ENCODE measurements at places on chromosomes 6 and 20.

DNA sequence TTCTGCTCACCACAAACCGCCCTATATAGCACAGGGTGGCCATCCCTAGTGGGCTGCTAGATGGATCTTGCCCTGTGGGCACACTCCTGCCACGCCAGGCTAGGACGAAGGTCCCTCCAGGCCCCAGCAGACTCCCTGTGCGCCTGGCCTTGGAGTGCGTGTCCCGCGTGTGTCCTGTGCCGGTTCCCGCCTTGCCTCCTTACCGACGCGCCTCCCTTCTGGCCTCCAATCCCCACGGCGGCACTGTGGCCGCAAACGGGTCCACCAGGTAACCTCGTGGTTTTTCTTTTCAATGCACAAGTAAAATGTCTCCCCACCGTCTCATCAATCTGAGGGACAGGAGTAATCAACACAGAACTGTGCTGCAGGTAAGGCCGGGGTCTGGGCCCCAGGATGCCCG, 133.8 kb upstream of the PHACTR3 start:
- no peak for DNase-seq

DNA sequence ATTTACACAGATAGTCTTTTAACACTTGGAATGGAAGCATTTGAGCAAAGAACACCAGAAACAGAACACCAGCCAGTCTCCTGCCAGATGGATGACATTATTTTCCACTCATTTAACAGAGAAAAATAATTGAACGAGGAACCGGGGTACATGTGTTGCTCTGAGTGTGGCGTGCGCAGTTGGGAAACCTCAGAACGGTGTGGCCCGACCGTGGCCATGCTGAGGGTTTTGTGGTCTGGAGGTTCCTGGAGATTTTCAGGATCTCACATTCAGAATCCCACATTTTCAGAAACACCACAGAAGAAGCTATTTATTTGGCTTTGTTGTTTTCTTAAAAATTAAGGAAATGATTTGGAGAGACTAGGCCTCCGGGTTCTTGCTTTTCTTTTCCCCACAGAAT, 126.9 kb upstream of the QKI start:
- DNase-seq = no peak

DNA sequence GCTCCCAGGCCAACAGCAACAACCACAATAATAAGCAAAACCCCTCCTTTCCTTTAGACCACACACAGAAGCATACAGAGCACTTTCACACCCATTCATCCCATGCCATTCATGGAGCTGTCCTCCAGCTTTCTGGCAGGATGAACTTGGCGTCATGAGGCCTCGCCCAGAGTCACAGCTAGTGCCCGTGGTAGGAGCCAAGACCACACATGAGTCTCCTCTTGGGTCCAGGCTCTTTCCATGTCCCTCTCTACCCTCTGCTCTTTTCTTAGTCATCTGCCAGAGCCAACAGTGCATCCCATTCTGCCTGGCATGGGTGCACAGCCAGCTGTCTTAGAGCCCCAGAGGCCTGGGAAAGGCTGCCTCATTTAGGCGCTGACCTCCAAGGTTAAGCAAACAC, 1.8 kb upstream of the TGM3 start:
- no peak for DNase-seq

GRCh38 chr20:20487811-20488210, 119.9 kb downstream of the INSM1 start:
- DNase-seq = no peak

DNA sequence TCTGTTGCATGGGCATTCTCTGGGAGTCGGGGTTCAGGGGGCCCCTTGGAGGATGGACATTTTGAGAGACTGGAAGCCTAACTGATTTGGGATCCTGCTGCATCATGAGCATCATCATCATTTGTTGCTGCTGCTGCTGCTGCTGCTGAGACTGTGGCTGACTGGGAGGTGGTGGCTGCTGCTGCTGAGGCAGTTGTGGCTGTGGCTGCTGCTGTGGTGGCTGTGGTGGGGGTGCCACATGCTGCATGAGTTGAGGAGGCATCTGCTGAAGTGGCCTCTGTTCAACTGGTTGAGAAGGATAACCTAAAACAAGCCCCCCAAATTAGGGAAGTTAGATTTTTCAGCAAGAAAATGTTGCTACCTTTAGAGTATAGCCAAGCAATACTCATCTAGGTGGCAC, 38.9 kb downstream of the TP53INP2 start:
- DNase-seq = no peak

DNA sequence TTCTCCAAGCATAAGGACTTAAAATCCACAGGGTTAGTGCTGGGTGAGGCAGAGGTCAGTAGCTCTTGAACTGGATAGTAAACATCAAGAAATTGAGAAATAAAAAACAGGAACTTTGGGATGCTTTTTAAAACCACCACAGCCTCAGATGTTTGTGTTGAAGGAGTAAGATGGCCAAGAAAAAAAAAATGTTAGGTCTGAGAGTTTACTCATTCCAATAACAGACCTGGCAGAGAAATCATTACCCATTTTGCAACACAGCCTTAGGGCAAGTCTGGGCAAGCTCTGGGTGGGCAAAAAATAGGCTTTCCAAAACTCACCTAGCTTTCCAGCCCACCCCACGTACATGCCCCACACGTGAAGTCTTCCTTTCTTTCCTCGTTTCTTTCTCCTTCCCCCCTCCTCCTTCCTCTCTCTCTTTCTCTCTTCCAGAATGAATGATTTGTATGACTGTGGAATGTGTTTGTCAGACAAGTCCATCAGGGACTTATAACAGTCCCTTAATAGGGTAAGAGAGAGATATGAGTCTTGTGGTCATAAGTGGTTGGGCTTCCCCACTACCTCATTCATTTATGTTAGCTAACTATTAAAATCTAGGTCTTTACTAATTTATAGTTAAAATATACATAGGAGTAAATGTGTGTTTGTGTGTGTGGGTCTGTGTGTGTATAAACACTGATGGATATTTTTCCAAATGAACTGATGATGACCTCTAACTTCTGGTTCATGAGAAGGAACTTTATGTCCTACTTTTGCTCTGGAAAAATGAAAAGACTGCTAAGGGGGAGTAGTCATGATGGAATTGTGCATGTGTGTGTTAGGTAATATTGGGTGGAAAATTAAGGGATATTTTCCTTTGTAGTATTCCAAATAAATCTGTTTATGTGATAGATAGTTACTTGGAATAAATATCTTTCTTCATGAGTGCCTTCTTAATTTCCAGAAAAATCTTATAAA, 18.0 kb upstream of the DSE start:
- DNase-seq = no peak

- no peak for DNase-seq
These were observed 248.2 kb downstream of the LAMA2 start for GRCh38 chr6:129130959-129131681.

DNA sequence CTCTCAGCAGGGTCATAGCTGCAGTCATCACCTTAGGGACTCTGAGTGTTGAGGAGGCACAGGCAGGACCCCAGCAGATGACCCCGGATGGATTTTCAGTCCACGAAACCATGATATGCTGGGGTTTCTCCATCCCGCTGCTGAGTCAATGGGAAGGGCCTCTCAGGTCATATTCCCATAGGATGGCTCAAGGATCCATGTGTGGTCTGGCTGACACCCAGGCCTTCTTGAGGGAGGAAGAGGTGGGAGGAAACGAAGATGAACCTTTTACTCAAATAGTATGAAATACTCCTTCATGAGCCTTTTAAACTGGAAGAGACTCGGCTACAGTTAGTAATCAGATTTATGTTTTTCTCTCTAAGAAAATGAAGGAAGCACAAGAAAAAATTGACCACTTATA, 10.3 kb upstream of the RALY start:
- no peak for DNase-seq

GRCh38 chr20:56215115-56215514, 33.4 kb upstream of the MC3R start:
- DNase-seq = no peak

GRCh38 chr20:32678948-32679347, 5.2 kb upstream of the C20orf203 start:
- DNase-seq = no peak

- no peak for DNase-seq
These were observed 585.6 kb downstream of the DHX35 start for GRCh38 chr20:39547546-39548408.

DNA sequence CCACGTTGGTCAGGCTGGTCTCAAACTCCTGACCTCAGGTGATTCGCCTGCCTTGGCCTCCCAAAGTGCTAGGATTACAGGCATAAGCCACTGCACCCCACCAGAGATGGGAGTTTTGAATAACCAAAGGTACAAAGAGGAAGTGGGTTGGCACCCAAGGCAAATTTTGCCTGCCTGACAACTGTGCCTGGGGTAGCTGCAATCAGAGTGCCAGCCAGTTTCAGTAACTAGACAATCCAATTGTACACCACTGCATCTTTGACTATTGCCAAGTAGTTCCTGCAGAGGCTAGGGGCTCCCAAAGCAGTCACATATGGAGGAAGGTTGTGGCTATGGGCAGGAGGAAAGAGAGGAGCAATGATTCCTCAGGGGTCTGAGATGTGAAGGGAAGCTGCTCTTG, 16.6 kb downstream of the ZC3H12D start:
- DNase-seq = no peak

- DNase-seq = no peak
These were observed 129.9 kb downstream of the SMAP1 start for GRCh38 chr6:70797625-70798024.

- no peak for DNase-seq
These were observed 499.0 kb upstream of the RNF217 start for GRCh38 chr6:124463271-124463670.

GRCh38 chr20:48149902-48150301, 364.6 kb upstream of the SULF2 start:
- no peak for DNase-seq

DNA sequence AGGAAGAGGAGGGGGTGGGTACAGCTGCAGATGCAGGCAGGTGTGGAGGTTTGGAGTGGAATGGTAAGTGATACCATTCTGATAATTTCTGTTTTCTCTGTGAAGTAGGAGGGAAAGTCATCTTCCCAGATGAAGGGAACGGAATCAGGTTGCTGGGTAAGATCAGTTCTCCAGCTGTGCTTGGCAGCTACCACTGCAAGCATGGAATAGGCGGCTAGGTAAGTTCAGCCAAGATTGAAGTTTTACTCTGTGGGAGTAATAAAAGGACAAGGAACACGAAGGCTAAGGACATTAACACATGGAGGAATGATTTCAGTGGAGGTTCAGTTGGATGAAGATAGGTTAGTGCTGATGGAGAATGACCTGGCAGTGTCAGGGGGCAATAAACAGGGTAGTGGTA, 128.3 kb downstream of the CARMIL1 start:
- no peak for DNase-seq

GRCh38 chr6:119156757-119157505, 78.5 kb upstream of the FAM184A start:
- DNase-seq = no peak

- DNase-seq = no peak
These were observed 136.9 kb downstream of the FOXO3 start for GRCh38 chr6:108697561-108698161.

DNA sequence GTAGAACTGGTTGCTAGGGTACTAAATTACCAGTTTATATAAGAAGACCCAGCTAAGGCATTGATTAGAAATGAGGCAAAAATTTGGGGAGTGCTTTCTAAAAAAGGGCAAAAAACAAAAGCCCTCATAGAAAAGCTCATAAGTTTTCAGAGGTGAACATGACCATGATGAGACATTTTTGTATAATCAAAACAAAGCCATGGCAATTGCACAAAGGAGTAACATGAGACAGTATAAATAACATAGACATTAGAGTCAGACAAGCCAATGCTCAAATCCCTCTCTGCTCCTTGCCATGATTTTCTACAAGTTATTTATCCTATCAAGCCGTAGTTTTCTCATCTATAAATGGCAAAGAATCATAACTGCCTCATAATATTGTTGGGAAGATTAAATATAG, 112.2 kb upstream of the ADTRP start:
- no peak for DNase-seq

DNA sequence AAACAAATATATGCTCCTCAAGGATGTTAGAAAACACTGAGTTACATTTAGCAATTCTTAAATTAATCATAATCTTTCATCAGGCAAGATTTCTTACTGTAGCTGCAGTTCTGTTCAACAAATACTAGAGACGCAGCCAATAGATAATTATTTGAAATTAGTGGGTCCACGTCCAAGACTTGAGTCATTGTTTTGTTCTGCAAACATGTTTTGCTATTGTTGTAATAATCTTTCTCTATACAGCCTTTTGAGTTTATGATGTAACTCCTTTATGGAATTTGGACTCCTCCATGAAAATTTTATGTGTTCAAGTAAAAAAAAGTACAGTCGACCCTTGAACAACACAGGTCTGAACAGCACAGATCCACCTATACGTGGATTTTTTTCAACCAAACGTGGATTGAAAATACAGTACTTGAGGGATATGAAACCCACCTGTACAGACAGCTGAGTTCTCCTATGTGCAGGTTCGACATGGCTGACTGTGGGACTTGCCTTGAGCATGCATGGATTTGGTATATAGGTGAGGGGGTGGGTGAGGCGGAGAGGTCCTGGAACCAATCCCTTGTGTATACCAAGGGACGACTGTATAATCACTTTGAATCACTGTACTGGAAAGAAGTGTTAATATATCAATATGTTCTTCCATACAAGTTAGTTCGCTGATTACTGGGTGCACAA, 41.3 kb upstream of the SLC22A16 start:
- DNase-seq = no peak

GRCh38 chr6:40947876-40948526, 91.0 kb downstream of the UNC5CL start:
- DNase-seq = no peak
